ENCODE measurements at places on chromosomes 4 and X.

DNA sequence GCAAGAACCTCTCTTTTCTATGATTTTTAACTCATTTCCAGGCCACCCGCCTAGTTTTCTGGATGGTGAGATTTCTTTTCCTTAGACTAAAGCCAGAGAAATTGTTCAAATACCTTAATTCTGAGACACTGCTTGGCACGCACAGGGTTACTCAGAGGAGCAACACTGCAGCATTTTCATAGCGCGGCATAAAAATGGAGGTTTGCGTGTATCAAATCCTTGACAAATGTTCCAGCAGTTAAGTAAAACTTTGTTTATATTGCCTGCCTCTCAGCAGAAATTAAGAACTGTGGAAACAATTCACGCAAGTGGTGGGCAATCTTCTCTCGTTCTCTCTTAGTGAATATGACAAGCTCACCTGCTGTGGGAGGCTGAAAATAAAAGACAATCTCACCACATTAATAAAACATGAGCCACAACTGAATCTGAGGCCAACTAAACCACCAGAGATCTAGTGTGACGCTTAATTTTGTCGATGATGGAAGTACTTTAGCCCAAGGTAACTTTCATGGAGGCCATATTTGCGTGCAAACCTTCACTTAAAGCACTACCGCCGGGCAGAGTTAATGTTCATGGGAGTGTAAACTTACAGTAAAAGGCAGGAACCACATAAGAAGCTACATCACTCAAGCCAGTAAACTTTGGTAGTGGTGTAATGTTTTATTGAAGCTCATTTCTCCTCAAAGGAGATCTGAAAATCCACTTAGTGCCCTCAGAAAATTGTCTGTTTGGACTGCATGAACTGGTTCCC lies 894.8 kb upstream of the EPHA5 start:
- no peak for DNase-seq

DNA sequence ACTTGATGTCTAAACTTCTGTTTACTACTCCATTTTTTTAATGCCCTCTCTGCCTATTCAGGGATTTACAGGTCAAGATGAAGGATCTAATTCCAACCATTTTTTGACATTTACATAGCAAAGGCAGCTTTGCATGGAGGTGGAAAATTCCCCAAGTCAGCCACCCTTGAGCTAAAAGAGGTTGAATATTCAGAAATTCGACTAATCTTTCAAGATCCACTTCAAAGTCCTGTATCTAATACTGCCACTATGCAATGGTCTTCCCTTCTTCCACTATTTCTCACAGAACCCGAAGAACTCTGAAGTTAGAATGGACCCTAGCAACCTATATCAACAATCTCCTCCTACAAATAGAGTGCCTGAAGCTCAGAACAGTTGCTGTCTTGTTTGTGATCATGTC lies 21.6 kb downstream of the CFAP97 start:
- no peak for DNase-seq

- DNase-seq: no peak
Observed at GRCh38 chrX:38216642-38217041, 4.0 kb downstream of the SRPX start.

DNA sequence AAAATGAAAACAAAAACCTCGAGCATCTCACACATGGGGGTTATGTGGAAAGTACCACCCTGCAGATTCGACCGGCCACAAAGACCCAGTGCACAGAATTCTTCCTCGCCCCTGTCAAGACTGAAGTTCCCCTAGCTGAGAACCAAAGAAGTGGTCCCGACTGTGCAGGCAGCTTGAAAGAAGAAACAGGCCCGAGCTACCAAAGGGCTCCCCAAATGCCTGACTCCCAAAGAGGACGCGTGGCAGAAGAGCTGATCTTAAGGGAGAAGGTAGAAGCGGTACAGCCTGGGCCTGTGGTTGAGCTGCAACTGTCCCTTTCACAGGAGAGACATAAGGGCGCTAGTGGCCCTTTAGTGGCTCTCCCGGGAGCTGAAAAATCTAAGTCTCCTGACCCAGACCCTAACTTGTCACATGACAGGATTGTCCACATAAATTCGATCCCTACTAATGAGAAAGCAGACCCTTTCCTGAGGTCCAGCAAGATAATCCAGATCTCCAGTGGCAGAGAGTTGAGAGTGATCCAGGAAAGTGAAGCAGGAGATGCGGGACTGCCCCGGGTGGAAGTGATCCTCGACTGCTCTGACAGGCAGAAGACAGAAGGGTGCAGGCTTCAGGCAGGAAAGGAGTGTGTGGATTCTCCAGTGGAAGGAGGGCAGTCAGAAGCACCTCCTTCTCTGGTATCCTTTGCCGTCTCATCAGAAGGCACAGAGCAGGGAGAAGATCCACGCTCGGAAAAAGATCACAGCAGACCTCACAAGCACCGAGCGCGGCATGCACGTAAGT lies 108.8 kb upstream of the MYOZ2 start:
- DNase-seq: peak; percentile 16

GRCh38 chrX:124407226-124407625 lies 60.9 kb downstream of the SH2D1A start:
- DNase-seq: no peak

- DNase-seq: no peak
Observed at GRCh38 chr4:25290490-25291067, 22.0 kb upstream of the ZCCHC4 start.

DNA sequence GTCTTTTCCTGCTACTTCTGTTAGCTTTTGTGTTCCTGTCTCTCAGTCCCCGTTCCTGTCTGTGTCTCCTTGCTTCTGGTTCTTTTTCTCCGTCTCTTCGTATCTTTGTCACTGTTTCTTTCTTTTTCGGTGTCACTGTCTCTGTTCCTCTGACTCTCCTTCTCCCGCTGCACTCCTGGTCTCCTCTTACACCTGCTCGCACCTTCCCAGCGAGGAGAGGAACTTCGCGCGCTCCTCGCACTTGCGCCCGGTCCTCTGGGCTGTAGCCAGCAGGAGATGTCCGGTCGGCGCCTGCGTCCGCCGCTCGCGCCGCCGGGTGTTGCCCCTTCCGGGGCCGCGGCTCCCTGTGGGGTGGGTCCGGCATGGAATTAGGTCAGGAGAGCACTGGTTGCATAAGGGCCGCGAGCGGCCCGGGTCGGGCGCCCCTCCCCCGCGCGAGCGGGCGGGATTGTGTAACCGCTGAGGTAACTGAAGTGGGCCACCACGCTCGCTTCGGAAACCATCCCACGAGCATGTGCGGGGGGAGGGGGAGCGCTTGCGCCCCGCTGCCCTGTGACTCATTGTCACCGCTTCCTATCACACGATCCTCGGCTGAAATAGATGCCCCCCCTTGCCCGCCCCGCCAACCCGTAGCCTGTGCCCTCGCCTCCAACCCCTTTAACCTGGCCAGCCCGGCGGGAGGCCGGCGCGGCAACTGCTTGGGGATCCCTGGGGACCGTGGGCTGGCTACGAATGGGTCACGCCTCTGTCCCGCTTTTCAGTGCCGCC lies 1.6 kb downstream of the LONRF3 start:
- peak; percentile 83 for DNase-seq

- DNase-seq: no peak
Observed at GRCh38 chr4:78162821-78163220, 105.7 kb downstream of the FRAS1 start.

- DNase-seq: no peak
Observed at GRCh38 chrX:150627957-150628356, 59.5 kb downstream of the MTM1 start.

Measured in suppressor macrophage treated with lipopolysaccharide for 1 hour (primary cell).